ENCODE measurements at places on chromosomes 2 and 18.

GRCh38 chr2:21519821-21520220, 396.1 kb downstream of the TDRD15 start:
- no peak for DNase-seq

DNA sequence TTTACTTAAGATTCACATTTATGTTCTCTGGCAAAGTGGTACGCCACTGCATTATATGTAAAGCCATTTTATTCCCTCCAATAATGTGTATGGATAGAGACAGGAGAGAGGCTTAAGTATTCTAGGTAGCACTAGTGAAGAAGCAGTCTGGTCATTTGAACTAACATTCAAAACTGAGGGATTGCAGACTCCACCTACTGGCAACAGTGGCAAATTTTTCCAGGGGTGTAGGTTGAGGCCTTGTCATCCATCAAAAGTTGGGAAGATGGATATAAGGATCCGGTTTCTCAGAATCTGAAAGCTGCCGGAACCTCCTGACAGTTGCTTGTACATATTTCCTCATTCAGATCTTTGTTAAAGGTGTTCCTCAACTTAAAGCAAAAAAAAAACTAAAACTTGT, 465.5 kb upstream of the FSHR start:
- no peak for DNase-seq

GRCh38 chr18:48896875-48897511, 53.8 kb downstream of the SMAD7 start:
- DNase-seq: no peak

DNA sequence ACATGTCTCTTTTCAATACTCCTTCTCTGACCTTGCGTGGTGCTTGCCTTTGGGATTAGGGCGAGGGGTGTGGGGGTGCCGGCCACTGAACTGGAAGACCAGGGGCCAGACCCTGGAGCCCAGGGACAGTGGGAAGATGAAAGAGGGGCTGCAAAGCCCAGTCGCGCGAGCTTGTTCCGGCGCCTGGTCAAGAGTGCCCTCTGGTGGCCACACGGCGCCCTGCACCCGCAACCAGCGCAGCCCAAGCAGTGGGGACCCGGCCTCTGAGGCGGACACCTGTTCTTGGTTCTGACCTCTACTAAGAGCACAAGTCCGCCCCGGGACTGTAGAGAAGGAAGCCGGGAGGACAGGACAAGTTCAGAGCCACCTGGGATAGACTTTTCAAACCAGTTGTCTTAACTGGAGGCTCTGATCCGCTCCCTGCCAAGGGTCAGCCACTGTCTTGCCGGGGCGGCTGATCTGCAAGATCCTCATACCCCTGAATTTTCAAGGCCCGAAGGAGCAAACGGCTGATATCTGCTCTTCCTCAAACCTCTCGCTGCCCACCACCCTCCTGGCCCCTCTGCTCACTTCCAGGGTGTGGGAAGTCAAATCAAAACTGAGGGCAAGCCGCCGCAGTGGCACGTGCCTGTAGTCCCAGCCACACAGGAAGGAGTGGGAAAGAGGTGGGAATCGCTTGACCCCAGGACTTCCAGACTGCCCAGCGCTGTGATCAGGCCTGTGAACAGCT, 14.9 kb upstream of the MSH6 start:
- DNase-seq: no peak

- DNase-seq: no peak
These were observed 6.5 kb downstream of the RPIA start for GRCh38 chr2:88698027-88698413.

DNA sequence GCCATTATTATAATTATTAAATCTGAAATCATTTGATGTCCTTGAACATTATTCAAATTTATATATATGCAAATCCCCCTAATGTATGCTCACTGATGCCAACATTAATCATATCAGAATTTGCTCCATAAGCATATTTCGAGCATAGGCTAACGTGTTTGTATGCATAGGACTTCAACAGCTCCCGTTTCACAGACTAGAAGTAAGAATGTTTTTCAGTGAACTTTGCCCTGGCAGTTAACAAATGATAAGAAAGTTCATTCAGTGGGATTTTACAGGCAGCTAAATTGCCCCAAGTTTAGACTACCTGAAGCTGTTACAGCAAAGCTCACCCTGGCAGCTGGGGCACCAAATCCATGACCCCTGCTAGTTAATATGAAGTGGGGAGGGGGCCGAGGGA, 272.0 kb downstream of the LNPK start:
- no peak for DNase-seq

DNA sequence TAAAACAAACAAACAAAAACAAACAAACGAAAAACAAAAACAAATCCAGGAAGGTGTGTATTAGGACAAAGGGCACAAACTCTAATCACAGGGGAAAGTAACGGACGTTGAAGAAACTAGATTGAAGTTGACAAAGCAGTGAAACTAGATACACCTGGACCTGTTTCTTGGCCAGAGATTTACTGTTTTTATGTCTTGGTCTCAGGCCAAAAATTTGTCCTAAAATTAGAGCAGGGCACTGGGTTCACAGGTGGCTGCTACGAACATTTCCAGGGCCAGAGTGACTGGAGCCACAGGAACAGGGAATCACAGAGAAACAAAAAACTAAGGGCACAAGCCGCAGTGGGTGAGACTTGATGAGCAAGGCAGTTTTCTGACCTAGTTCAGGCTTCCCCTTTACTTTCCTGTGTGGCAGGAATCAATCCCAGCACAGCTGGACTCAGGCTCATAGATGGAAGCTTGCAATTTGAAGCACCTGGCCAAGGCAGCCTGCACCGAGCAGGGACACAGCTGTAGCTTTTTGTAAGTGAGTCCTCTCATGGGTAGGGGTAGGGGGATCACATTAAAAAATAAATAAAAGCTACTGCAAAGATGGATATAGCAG, 329.4 kb downstream of the DLGAP1 start:
- no peak for DNase-seq

- DNase-seq: no peak
These were observed 138.1 kb downstream of the SEPTIN10 start for GRCh38 chr2:109475531-109476210.

- DNase-seq: no peak
These were observed 255.3 kb upstream of the FBXO11 start for GRCh38 chr2:48161628-48162027.

- DNase-seq: no peak
These were observed 17.2 kb upstream of the TNP1 start for GRCh38 chr2:216877085-216877484.

- DNase-seq: no peak
These were observed 310.5 kb downstream of the LRATD1 start for GRCh38 chr2:14942987-14943386.

DNA sequence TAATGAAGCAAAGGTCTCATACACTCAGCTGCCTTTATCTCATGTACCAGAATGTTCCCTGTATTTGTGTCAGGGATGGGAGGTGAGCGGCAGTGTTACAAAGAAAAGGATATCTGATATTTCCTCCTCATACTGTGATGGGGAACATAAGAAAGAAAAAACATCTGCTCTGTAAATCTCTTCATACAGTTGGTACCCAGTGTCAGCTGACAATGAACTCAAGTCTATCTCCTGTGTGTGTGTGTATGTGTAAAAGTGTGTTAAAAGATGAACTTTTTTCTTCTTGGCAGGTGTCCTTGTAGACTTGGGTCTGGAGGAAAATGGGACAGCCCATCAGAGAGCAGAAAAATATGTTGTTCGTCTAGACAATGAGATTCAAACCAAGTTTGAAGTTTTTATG, 127.8 kb downstream of the ESCO1 start:
- no peak for DNase-seq

DNA sequence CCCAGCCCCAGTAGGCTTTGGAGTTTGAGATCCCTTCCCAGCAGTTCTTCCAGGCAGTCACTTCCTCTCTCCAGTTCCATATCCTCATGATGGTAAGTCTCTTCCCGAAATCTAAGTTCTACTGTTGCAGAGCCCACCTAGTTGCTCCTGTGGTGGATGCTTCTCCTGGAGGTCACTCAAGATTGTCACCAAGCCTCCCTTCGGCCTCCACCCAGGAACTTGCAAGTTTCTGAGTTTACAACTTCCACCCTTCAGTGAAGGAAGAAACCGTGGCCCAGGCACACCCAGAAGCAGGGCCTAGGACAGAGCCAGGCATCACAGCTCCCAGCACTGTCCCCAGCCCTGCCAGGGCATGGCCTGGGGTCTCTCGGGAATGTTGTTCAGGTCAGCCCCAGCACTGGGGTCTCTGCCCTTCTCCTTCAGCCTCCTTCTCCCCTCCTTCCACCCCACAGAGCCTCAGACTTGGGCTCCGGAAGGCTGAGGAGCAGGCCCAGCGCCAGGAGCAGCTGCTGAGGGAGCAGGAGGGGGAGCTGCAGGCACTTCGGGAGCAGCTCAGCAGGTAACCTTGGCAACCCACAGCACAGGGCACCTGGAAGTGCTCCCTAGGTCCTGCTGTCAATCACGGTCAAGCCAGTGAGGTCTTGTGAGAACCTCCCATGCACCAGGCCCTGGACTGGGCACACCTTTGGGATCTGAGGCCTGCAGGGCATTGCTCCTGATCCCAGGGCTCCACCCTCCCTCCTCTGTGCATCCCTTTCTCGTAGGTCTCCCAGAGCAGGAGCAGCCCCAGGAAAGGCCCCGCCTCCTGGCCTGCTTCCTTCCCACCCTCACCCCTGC, 7.1 kb downstream of the RUFY4 start:
- no peak for DNase-seq

DNA sequence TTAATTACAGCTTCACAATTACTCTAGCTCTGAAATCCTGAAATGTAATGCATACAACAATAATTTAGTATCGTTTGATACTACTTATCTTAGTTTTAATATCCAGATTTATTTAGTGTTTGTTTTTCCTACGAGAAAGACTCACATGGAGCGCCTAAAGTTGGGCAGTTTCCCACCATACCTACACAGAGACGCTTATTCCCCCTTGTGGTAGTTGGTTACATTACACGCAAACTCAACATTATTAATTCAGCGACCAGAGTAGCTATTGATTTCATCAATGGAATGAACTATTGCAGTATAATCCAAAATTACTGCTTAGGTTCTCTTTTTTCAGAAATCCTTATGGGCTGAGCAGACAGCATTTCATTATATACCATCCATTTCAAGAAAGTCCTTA, 164.0 kb upstream of the REG3G start:
- DNase-seq: no peak

GRCh38 chr2:179812501-179812900, 48.9 kb downstream of the ZNF385B start:
- DNase-seq: no peak

- no peak for DNase-seq
These were observed 38.7 kb downstream of the ZC3H8 start for GRCh38 chr2:112216167-112216566.

- no peak for DNase-seq
These were observed 38.3 kb upstream of the EPB41L3 start for GRCh38 chr18:5582076-5582475.

DNA sequence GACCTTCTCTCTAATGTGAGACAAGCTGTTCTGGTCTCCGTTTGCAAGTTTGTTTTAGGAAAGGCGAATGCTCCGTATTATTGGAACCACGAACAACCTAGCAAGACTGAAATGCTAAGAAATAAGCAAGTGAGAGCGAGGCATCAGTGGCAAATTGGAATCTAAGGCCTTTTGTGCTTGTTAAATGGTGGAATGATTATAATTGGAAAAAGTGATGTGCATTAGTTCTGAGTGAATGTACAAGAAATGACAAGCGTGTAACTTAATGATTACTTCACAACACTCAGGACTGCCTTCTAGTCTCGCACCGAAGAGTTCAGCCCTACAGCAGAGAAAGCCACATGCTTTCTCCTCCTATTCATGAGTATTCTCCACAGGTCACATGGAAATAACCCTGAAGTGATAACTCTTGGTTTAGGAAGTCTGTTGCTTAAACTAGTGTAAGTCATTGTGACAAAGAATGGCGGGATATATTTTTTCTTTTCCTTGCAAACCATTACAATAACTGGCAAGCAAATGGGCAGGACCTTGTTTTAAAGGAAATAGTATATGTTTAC, 392.2 kb upstream of the FIGN start:
- DNase-seq: no peak

DNA sequence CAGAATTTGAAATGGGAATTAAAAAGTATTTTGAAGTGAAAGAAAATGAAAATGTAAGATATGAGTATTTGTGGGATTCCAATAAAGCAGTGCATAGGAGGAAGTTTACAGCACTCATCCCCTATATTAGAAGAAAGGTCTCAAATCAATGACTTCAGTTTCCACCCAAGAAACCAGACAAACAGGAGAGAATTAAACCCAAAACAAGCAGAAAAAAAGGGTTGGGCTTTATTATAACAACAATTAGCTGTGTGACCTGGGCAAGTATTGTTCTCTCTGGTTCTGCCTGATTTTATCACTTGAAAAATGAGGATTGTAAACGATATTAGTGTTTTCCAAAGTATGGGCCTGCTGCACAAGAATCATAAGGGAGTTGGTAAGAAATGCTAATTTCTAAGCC, 18.3 kb upstream of the LYPD6 start:
- no peak for DNase-seq

- DNase-seq: no peak
These were observed 87.8 kb upstream of the ERBB4 start for GRCh38 chr2:212626371-212626918.

- DNase-seq: no peak
These were observed 188.7 kb downstream of the RND3 start for GRCh38 chr2:150298571-150299305.

GRCh38 chr2:216857131-216857550, 2.7 kb downstream of the TNP1 start:
- DNase-seq: no peak

DNA sequence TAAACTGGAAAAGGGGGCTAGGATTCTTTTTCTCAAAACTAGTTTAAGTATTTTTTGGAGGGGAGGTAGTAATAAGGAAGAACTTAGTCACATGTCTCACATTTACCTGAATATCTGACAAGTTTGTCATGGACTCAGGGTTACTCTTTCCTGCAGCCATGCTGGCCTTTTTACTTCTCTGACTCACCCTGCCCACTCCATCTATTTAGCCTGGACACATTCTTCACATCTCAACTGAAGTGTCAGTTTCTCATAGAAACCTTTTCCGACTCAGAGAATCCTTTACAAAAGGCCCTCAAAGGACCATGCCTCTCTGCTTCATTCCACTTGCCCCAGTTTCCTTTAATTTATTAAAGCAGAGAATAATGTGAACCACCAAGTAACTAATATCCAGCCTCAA, 42.6 kb downstream of the SCN7A start:
- DNase-seq: no peak

Measured in esophagus squamous epithelium (tissue), 5 donors.